GM12878 (cell line): ENCODE measurements at places on chromosomes 7 and 10.
A peak's percentile ranks its signal among the peaks of the same experiment; 100 is the strongest.

DNA sequence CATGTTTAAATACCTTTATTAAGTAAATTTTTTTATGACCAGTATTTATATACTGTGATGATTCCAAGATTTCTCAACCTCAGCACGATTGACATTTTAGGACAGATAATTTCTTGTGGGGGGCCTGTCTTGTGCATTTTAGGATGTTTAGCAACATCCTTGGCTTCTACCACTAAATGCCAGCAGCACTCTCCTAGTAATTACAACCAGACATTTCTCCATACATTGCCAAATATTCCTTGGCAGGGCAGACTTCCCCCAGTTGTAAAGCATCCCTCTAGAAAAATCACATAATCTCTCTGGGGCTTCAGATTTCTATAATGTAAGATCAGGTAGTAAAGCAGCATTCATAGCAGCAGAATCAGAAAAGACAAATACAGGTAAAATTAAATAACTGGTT is 7.8 kb upstream of the LIPM start:
- H3K36me3 ChIP-seq: no peaks in the 10 kb centered on the region
- no peak overlapping the region for H3K4me3 ChIP-seq
- peaks cover 7% of the 10 kb centered on the region; the same call in 1 of the 2 replicates for H3K4me1 ChIP-seq
- H3K27ac ChIP-seq: no peak overlapping the region

DNA sequence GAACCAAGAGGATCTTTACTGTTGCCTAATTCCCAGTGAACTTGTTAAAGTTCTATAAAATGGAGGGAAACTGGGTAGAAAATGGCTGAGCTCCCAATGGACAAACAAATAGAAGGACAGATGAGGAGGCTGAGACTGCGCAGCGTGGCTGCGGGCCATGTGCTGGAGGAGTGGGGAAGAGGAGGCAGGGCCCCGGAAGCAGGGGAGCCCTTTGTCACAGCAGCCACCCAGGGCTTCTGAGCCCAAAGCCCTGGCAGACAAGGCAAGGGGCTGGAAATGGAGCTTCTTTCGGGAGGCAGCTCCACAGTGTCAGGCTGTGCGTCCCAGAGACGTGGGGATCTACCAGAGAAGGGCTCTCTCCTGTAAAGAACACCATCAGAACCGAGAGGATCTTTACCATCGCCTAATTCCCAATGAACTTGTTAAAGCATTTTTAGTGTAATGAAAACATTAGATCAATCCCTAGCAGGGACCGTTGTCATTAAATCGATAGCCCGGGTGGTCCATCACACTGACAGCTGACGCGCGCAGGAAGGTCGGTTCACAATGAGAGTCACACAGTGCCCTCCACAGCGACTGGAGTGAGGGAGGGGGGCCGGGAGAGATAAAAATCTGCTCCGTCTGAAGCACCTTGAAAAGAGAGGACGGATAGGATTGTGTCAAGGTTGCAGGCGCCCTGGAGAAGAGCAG is 14.0 kb upstream of the CNPY1 start:
- H3K27ac ChIP-seq: no peak overlapping the region
- no peak overlapping the region for H3K4me3 ChIP-seq
- H3K36me3 ChIP-seq: no peaks in the 10 kb centered on the region
- no peaks in the 10 kb centered on the region for H3K27me3 ChIP-seq

DNA sequence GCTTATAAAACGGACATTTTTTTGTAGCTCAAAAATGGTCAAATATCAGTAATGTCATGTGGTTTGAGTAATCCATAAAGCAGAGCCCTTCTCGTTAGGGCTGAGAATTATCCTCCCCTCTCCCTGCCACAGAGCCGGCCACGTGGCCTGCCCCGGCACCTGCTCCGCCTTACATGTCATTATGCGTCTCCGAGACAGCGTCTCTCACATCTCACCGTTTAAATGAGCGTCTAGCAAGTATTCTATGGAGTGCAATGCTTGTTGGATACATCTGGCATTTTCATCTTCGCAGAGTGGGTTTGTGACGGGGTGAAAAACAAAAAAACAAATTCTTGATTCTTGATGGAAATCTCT is 86.1 kb downstream of the CUX1 start:
- H3K27ac ChIP-seq: no peak overlapping the region
- no peaks in the 10 kb centered on the region for H3K4me1 ChIP-seq
- H3K36me3 ChIP-seq: no peaks in the 10 kb centered on the region; the same call in 1 of the 2 replicates

DNA sequence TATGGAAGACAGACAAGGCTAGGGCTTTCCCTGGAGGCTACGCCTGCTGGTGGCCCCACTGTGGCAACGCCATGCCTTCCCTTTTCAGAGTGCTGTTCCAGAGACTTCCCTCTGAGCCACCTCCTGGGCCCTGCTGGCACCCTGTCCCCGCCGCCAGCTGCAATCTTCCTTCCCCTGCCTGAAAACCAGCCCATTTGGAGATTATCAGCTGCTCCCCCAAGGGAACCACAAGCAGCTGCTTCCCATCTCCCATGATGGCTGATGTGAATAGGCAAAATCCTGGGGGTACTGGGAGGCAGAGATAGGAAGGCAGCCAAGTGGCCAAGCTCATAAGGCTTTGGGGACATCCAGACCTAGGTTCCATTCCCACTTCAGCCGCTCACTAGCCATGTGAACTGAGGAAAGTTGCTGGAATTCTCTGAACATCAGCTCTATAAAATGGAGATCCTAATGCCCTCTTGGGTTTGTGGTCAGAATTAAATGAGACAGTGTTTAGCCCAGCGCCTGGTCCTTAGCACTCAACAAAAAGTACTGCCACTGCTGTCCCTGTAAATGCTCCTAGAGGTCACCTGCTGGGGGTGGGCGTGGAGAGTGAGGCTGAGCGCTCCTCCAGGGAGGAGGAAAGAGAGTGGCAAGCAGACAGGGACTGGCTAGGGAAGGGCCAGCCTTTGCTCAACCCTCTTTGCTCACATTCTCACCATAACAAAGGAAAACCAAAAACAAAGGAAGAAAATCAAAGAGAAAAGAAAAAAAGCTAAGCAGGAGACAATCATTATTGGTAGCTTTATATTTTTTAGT is 5.9 kb downstream of the TSPAN33 start:
- no peaks in the 10 kb centered on the region for H3K27me3 ChIP-seq
- H3K4me3 ChIP-seq: no peak overlapping the region
- peak overlapping the region; percentile 21 for H3K27ac ChIP-seq
- H3K36me3 ChIP-seq: peaks cover 6% of the 10 kb centered on the region; the same call in 1 of the 2 replicates
- no peak for DNase-seq
- peaks cover 33% of the 10 kb centered on the region for H3K4me1 ChIP-seq

DNA sequence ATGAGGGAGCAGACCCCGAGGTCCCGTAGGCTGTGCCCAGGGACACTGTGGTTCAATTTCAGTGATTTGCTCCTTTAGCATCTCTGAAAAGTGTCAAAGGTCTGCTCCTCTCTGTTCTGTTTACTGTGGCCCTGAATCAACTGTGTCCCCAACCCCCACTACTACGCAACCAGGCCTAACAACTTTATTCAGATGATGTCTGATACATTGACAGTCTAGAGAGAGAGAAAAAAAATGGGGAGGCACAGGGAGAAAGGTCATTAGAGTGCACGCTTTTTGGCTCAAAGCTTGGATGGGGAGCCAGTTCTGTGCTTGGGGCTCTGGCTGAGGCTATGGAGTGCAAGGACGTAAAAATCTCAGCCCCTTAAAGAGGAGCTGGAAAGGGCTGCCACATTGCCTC is 77.9 kb downstream of the FAM107B start:
- peaks cover 5% of the 10 kb centered on the region; the same call in 1 of the 2 replicates for H3K4me1 ChIP-seq
- DNase-seq: no peak
- no peaks in the 10 kb centered on the region for H3K36me3 ChIP-seq
- no peak overlapping the region for H3K4me3 ChIP-seq

DNA sequence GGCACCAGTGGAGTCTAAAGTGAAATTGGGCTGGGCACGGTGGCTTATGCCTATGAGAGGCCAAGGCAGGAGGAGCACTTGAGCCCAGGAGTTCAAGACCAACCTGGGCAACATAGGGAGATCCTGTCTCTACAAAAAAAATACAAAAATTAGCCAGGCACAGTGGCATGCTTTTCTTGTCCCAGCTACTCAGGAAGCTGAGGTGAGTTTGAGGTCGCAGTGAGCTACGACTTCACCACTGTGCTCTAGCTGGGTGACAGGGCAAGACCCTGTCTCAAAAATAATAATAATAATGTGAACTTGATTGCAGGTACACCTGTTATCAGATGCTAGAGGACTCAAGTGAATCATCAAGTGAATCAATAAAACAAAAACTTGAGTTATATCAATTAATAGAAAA is 108.0 kb downstream of the BTAF1 start:
- no peak overlapping the region for H3K27ac ChIP-seq
- H3K27me3 ChIP-seq: no peaks in the 10 kb centered on the region
- no peaks in the 10 kb centered on the region for H3K4me1 ChIP-seq
- peaks cover 5% of the 10 kb centered on the region for H3K36me3 ChIP-seq
- DNase-seq: no peak

GRCh38 chr7:131692131-131692960 is 135.9 kb upstream of the PODXL start:
- H3K4me1 ChIP-seq: no peaks in the 10 kb centered on the region
- no peak for DNase-seq
- no peak overlapping the region for H3K27ac ChIP-seq
- H3K4me3 ChIP-seq: no peak overlapping the region

DNA sequence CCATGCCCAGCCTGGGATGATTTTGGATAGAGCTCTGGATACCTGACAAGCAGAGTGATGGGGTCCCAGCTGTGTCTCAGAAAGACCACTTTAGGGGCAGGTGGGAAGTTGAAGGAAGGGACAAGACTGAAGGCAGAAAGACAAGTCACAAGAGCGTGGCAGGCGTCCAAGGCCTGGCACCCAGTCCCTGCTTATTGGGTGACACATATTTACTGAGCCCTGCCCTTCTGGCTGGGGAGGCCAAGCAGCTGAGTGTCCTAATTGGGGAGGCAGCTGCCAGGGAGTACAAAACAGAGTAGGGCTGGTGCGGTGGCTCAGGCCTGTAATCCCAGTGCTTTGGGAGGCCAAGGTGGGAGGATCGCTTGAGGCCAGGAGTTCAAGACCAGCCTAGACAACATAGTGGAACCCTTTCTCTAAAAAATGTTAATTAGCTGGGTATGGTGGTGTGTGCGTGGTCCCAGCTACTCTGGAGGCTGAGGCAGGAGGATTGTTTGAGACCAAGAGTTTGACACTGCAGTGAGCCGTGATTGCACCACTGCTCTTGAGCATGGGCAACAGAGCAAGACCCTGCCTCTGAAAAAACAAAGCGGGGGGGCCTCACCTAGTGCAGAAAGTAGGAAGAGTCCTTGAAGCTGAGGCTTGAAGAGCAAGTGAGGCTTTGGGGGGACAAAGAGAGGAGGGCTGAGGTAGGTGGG is 53.0 kb upstream of the GTF2I start:
- no peaks in the 10 kb centered on the region for H3K36me3 ChIP-seq
- no peak overlapping the region for H3K4me3 ChIP-seq
- H3K4me1 ChIP-seq: peaks cover 11% of the 10 kb centered on the region
- no peak for DNase-seq
- no peak overlapping the region for H3K27ac ChIP-seq

DNA sequence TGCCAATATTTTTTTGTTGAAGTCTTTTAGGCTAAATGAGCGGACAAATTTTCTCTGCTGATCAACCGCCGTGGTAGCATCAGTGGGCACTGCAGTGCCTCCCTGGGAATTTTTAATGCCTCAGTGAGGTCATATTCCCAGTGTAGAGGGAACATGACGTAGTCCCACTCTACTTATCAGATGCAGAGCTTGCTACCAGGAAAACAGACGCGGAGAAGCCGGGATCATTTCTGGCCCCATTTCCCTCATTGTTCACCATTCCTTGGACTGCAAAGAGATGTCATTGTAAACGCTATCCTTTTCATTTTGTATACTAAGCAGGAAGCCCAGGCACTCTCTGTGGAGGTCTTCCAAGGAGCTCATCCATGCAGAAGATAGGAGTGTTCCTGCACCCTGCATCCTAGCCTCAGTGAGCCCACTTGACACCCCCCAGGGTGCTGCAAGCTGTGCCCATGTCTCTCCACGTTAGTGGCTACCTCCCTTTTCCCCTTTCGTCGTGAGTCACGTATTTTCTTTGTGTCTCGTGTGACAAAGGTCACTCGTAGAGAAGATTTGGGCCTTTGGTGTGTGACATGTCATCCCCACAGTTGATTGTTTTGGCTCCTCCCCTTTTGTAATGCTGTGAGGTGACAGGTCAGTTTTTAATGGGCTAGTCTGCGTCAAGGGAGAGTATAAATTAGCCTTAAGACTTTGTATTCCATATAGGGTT is 145.5 kb downstream of the TCF7L2 start:
- no peak overlapping the region for H3K4me3 ChIP-seq
- no peak for DNase-seq
- no peaks in the 10 kb centered on the region for H3K36me3 ChIP-seq
- no peaks in the 10 kb centered on the region for H3K27me3 ChIP-seq

DNA sequence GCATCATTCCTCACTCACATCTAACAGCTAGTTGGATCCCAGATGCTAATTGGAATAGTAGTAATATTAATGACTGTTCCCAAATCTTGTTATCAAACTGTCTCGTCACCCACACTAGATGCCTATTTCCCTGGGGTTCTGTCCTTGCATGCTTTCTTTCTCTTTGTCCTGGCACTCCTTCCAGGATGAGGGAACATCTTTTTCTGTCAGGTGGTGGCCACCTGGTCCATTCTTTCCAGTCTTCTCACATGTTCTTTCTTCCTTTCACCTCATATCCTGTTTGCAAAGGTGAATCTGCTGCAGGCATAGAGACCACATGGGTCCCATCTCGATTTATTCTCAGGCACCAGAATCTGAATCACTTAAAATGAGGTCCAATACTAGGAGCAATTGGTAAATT is 126.0 kb downstream of the CHN2 start:
- no peaks in the 10 kb centered on the region for H3K4me1 ChIP-seq
- no peak overlapping the region for H3K27ac ChIP-seq
- no peaks in the 10 kb centered on the region; the same call in 1 of the 2 replicates for H3K27me3 ChIP-seq
- no peak overlapping the region for H3K4me3 ChIP-seq

DNA sequence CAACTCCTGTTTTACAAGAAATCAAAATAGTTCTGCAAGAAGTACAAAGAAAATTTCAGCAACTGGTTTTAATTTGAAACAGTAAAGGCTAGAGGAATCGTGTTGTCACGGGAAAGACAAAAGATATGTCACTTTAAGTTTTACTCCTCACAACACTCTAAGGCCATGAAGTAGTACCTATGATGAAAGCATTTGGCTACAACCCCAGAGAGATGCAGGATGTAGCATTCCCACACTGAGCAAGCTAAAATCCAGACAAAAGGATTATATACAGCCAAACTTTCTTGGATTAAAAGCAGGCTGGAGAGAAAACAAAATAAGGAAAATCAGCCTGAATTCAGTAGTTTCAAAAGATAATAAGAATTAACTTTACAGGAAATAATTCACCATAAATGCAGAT is 245.5 kb upstream of the STEAP1 start:
- H3K4me1 ChIP-seq: no peaks in the 10 kb centered on the region
- DNase-seq: no peak
- no peak overlapping the region for H3K4me3 ChIP-seq

DNA sequence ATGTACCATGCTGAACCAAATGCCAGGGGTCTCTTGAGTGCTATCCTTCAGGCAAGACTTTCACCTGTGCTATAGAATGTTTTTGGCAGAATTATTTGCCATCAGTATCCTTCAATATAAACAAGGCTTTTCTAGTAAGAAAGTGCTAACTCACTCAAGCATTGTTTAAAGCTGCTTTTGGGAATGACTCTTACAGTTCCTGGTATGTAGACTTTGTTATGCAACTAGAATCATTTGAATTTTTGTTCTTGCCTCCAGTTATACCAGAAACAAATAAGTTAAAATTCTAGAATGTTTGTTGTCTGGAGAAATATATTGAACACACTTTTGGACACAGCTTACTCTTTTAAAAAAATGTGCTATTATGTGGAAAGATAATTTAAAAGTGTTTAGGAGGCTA is 39.5 kb upstream of the RTKN2 start:
- H3K4me1 ChIP-seq: no peaks in the 10 kb centered on the region
- no peaks in the 10 kb centered on the region for H3K36me3 ChIP-seq
- no peak for DNase-seq
- H3K27ac ChIP-seq: no peak overlapping the region
- H3K27me3 ChIP-seq: no peaks in the 10 kb centered on the region
- no peak overlapping the region for H3K4me3 ChIP-seq
